ENCODE measurements at places on chromosomes 2 and 18. TPM values are rescaled to one million over a fixed set of nuclear protein-coding genes. Genes with fewer than 3 reads are reported as not detected.

GRCh38 chr18:35415511-35416073 lies 38.5 kb upstream of the ZNF396 start:
- no peak for DNase-seq

DNA sequence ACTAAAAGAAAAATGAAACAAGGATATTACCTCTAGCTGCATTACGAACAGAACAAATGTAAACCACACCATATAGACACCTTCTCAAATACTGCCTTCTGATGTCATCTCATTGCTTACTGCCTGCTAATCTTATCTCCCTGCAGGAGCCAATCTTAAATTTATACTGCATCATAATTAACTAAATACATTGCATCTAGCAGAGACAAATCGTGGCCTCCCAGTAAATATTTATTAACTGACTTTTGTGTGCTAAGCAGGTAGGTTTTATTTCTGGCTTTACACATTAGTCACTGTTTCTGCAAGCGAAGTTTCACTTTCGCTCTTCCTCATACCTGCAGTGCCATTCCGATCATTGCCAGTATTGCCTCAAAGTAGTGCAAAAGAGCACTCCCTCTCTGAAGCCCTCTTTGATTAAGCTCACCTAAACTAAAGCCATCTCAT lies 67.5 kb downstream of the SPATS2L start:
- no peak for DNase-seq

DNA sequence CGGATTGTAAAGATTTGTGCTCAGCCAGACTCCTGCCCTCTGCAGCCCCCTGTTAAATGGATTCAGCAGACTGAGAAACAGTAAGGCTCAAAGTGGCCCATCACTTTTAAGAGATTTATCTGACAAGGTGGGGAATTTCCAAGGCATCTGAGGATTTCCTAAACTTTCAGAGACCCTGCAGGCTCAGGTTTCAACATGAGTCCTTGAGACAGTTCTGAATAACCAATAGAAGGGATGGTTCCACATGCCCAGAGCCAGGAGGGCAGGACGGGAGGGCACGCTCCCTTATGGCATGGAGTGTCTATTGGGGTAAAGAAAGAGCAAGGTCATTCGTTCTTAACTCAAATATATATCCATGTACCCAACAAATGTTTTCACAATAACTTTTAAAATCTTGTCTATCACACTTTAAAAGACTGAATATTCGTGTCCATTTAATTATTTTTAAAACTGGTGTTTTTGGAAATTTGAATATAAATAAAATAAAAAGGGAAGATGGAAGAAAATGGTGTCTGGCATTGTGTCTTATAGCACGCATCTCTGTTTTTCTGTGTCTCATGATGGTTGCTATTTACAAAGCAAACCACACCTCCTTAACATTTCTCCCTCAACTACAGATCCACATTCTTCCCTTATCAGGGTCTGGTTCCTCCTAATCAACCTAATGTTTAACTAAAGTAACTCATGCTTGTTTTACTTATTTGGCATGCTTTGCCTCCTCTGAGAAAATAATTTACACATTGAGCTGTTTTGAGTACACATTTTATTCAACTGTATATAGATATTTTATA lies 56.0 kb upstream of the DSG1 start:
- DNase-seq: no peak

DNA sequence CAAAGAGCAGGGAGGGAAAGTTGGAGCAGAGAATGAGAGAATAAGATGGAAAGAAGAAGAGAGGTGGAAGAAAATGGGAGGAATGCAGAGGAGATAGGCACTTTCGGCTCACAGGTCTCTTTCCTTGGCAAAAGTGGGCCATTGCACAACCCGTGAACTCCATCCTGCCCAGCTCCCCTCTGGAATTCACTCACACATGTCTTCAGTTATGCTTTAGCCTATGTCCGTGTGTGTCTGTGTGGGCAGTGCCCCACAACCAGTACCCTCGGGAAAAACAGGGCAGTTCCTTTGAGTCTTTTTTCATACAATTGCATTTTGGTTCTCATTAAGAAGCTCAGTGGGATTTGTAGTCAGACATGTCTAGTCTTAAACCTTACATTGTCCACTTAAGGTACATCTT lies 34.5 kb downstream of the DTNA start:
- DNase-seq: no peak

DNA sequence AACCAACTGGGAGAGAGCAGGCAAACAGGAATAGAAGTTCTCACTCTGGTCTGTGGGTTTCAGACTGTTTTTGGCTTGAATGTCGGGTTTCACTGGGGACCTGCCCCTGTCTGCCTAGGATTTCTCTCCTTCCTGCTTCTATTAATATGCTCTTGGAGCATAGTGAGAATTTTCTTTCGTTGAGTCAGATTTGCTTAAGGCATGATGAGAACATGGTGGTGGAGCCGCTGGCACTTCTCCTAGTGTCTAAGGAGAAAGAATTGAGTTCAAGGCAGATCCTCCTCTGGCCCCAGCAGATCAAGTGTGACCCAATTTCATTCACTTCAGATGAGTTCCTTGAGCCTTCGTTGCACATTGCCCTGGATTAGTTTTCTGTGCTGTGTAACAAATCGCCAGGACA lies 103.9 kb upstream of the HS6ST1 start:
- DNase-seq: no peak

- no peak for DNase-seq
These were observed 16.4 kb downstream of the GALNT3 start for GRCh38 chr2:165777522-165778186.

DNA sequence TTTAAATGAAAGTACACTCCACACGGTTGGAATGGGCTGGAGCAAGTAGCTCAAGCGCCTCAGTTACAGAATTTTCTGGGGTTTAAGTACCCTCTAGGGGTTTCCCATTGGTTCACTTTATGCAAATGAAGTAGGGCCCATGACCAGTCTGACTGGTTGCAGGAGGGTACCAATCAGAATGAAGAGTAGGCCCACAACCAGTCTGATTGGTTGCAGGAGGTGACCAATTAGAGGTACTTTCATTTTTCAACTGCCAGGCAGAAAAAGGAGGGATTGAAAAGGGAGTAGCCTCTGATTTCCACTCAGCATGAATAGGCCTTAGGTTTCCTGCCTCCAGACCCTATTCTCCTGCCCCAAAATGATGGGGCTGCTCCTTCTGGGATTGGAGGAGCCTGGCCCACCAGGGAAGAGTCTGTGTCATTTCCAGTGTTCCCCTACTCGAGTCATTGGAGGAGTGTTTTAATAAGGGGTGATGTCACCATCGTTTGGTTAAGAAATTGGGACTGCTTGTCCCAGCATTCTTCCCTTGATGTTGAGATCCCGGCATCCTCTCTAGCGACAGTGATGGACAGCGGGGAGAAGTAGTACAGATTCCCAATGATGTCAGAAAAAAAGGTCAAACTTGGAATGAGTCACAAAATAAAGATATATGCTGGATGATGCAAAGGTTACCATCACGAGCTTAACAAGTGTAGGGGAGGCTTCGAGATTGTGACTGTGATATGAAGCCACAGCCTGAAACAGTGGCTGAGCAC lies 210.4 kb downstream of the SH3BP4 start:
- no peak for DNase-seq

GRCh38 chr18:64027931-64028695 lies 58.2 kb downstream of the SERPINB8 start:
- no peak for DNase-seq

DNA sequence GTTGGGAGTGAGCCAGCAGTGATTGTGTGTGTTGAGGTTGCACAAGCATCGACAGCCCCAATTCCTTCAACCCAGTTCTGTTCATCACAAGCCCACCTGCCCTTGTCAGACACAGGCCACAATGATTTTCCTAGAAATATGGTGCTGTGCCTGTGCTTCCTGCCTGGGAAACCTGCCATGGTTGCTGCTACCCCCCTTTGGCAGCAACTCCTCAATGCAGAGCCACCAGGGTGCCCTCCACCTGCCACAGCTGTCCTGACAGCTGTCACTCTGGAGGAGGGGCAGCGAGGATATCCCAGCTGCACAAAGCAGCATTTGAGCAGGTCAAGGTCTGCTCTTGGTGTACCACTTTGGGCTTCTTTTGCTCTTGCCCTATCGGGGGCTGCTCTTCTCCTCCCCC lies 27.1 kb downstream of the SMIM21 start:
- no peak for DNase-seq

DNA sequence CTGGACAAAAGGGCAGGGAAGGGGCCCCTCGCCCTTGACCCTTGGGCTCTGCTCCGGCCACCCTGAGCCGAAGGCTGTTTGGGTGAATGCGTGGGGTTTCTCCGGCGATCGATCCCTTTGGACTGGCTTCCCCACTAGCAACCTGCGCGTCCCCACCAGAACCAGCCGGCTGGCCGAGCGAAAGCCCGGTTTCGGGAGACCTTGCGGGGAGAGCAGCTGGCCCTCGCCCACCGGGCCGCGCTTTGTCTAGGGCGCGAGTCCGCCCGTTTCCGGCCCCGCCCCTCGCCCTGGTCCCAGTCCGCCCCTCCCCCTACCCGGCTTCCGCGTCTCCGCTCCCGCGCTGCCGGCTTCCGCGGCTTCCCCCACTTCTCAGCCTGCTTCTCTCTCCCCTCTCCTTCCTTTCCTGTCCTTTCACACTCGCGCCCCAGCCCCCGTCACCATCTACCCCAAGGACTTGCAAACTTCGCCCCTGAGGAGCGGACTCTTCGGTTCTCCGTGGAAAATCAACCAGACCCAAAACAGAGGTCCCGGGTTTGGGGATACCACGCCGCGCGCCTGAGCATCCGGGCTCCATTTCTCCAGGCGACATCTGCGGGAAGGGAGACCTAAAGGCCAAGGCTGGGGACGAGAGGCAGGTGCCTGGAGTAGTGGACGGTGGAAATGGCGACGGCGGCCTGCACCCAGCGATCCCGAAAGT lies 48.0 kb upstream of the ATP6V1B1 start:
- no peak for DNase-seq

ABCB11 gene
- total RNA-seq: under 0.01 TPM

GKN1 gene
- total RNA-seq: not detected

PDE1A gene
- total RNA-seq: 3.0 TPM

MYO5B gene
- 0.70 TPM for total RNA-seq

Measured in dermis blood vessel endothelial cell (primary cell).